ENCODE measurements at places on chromosomes 16 and 17.

DNA sequence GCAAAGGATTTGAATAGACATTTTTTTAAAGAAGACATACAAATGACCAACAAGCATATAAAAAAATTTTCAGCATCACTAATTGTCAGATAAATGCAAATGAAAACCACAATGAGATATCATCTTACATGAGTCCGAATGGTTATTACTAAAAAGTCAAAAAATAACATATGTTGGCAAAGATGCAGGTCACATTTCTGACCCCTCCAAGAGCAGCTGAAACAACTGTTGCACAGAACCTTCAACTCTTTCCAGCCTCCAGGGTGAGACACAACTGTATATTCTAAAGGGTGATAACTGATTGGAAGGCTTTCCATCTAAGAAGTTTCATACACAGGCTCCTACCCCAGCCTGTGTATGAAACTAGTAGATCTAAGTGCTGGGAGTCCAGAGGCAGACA, 51.9 kb downstream of the SLFN5 start:
- no peak for DNase-seq

GRCh38 chr16:27579087-27579980, 29.4 kb downstream of the KATNIP start:
- no peak for DNase-seq

- no peak for DNase-seq
Measured at GRCh38 chr16:54318941-54319340, 32.4 kb upstream of the IRX3 start.

GRCh38 chr16:59905606-59906005, 1171.5 kb upstream of the GOT2 start:
- DNase-seq = no peak

GRCh38 chr16:50977138-50977537, 173.9 kb downstream of the SALL1 start:
- no peak for DNase-seq

DNA sequence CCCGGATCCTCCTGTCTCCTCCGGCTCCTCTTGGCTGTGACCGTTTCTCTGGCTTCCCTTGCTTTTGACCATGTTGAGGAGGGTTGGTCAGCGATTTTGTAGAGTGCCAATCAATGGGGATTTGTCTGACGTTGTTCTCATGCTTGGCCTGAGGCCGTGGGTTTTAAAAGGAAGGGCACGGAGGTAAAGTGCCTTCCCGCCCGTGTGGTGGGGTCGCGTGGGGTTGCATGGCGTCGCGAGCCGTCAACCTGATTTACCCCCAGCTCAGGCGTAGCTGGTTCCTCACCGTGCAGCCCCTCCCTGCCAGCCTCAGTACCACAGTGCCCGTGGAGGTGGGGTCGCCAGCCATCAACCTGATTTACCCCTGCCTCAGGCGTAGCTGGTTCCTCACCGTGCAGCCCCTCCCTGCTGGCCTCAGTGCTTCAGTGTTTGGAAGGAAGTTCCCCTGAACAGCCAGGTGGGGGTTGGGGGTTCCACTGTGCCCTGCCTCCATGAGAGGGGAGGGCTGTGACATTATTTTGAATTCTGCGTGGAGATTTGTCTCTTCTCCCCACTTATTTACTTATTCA, 5.0 kb downstream of the TPSAB1 start:
- DNase-seq = no peak

DNA sequence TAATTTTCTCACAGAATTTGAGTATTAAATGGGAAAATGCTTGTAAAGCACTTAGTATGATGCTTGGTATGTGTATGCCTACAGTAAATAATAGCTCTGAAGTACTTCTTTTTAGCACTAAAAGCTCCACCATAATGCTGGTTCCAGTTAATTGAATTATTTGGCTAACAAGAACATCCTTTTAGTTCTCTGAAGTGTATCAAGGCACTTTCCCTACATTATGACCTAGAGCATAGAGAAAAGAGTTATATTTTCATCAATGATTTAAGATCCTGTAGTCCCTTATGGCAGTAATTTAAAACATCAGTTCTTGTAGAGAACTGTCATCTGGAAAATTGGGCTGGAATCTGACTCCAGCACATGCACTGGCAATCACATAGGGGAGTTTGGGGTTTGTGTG, 21.9 kb upstream of the PHAF1 start:
- no peak for DNase-seq

DNA sequence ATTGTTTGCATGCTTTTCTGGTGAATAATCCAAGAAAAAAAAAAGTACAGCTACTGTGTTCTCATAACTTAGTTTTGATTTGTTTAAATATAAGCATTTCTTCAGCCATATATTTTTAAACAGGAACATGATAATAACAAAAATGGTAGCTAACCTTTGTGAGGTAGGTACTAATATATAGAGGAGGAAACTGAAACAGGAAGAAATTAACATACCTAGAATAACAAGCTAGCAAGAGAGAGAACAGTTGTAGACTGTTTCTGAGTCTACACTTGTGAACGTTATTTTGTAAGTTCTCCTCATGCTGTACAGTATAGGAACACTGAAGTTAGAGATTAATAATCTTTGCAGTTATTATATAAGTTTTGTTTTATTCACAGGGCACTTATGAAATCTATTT, 49.3 kb downstream of the NSRP1 start:
- DNase-seq = no peak

GRCh38 chr17:77449908-77450741, 309.4 kb downstream of the SEC14L1 start:
- peak; percentile 83 for DNase-seq

GRCh38 chr17:58755577-58756245, at the start of gene PPM1E:
Gene PPM1E (plus strand): TSS chr17:58755854.
- DNase-seq = peak; percentile 83

DNA sequence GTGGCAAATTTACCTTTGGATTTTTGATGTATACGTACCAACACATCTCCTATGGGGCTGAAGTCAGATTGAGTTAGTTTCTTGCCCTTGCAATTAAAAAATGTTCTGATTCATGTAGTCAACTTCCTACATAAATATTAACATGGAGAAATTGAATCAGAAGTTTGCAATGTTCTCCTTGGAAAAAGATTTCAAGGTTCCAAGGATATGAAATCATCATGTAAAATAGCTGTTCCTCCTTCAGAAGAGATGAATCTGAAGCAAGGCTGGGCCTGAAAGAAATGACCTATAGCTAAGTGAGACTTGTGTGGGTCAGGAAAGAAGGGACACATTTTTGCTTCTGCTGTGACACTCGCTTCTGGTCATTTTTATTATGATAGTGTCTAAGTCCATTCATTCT, 131.7 kb downstream of the RGS9 start:
- no peak for DNase-seq

GRCh38 chr16:82081264-82081663, 46.2 kb downstream of the HSD17B2 start:
- no peak for DNase-seq

DNA sequence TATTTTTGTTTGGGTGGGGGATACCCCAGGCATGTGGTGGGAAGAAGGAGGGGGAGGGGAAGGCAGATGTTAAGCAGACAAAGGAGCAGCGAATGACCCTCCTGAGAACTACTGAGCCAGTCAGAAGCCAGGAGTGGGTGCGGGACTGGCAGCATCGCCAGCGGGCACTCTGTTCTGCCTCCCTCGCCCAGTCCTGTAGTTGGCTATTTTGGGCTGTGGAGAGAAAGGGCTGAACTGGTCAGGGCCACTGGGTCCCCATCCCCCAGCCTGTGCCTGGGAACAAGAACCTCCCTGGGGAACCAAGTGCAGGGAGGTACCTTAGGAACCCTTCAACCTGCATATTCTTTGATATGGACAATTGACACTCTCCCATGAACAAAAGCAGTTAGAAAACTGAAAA, 6.4 kb downstream of the LRRC3C start:
- no peak for DNase-seq

DNA sequence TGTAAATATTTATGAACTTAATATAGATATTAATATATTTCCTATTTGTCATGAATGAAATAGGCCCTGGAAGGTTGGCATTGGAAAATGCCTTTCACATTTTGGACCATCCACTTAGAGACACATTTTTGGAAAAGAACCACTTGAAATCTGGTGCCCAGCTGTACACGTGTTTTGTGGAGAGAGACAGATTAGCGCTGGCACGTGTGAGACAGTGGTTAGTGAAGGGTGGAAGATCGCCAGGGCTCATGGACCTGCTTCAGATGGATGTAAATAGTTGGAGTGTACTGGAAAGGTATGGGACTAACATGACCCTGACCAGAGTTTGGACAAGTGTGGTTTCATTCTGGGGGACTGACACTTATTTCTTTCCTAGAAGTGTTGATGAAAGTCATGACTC, 222.9 kb downstream of the PRKCA start:
- no peak for DNase-seq

GRCh38 chr16:19885451-19886072, 914 bp upstream of the GPRC5B start:
- no peak for DNase-seq

GRCh38 chr16:24113115-24113745, 142.9 kb upstream of the CACNG3 start:
- DNase-seq = no peak

Data from cerebellum (tissue), 4 donors.